ENCODE measurements at places on chromosomes 12 and 14.

GRCh38 chr12:118541071-118541470 is 164.7 kb downstream of the SUDS3 start:
- DNase-seq: no peak

DNA sequence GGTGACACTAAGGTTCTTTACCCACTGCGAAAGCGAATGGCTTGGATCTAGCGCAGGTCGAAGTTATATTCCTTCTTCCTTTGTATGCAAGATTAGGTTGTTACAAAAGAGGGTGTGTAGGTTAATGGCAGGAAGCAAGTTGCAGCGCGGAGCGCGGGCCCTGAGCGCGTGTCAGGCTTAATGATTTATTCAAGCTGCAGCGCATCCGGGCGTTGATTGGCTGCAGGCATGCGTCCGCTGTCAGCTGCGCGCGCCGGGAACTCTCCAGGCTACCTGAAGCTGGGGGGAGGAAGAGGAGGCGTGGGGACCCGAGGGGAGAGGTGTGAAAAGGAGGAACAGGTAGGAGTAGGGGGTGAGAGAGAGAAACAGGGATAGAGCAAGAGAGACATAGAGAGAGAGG is 7.4 kb downstream of the ASCL1 start:
- peak; percentile 12 for DNase-seq

DNA sequence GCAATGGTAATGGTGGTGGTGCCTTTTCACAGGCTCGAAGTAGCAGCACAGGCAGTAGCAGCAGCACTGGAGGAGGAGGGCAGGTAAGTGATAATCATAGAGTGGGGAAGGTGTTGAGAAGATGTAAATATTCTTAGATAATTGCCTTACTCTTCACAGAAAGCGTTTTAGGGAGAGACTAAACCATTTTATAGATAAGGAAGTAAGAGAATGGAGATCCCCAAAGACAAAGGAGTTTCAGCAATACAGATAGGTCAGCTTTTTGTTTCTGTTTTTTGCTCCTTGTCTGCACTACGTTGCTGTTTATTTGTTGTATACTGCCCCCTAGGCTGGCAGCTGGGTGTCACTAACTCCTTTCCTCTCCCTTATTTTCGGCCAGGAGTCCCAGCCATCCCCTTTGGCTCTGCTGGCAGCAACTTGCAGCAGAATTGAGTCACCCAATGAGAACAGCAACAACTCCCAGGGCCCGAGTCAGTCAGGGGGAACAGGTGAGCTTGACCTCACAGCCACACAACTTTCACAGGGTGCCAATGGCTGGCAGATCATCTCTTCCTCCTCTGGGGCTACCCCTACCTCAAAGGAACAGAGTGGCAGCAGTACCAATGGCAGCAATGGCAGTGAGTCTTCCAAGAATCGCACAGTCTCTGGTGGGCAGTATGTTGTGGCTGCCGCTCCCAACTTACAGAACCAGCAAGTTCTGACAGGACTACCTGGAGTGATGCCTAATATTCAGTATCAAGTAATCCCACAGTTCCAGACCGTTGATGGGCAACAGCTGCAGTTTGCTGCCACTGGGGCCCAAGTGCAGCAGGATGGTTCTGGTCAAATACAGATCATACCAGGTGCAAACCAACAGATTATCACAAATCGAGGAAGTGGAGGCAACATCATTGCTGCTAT is 2.0 kb downstream of the SP1 start:
- peak; percentile 71 for DNase-seq

- no peak for DNase-seq
These were observed 144.8 kb upstream of the NAV3 start for GRCh38 chr12:77685901-77686300.

GRCh38 chr14:99225436-99226203 is 46.4 kb downstream of the BCL11B start:
- no peak for DNase-seq

DNA sequence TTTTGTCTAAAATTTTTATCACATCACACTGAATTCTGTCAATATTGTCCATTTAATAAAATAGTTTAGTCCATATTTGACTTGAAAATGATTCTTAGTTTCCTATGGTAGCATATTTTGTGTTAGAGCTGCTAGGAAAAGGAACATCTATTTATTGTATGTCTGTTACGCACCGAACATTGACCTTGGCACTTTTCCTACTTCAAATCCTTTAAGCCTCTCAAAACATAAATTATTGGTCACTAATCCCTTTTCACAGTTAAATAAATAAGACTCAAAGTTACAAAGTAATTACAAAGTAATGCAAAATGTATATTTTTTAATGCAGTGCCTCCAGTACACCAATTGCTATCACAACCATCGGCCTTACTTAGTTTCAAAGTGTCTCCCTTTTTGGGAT is 28.5 kb downstream of the DCN start:
- DNase-seq: no peak

DNA sequence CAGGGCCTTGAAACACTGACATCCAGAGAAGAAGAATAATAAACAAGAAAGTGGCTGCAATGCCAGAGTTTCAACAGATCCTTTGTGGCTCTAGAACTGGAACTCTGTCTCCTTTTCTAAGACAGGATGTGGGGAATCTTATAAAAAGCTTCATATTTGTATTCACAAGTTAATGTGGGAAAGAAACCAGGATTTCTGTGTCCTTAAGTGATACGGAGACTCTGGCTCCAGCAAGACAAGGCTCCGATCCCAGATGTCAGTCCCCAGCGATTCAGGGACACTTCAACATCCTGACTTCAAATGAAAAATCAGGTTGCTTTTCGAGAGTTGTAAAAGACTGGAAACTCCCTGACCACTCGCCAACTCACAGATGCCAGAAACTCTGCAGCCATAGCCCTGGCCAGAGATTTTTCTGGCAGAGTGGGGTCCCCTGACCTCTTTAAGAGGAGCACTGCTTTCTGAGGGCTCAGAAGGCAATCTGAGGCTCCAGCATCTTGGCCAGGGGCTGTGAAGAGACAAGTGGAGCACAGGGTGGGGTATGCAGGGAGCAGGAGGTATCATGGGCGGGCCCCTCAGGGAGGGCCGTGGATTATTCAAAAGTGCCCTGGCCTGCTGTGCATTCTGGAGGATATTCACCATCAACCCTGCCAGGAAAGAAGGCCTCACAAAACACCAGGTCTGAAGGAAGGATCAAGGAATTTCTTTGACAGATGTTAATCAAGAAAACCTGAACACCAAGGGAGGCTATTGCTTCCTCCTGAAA is 53.3 kb downstream of the TMX1 start:
- peak; percentile 64 for DNase-seq

- DNase-seq: no peak
These were observed 36.4 kb upstream of the ATF1 start for GRCh38 chr12:50727466-50727865.

DNA sequence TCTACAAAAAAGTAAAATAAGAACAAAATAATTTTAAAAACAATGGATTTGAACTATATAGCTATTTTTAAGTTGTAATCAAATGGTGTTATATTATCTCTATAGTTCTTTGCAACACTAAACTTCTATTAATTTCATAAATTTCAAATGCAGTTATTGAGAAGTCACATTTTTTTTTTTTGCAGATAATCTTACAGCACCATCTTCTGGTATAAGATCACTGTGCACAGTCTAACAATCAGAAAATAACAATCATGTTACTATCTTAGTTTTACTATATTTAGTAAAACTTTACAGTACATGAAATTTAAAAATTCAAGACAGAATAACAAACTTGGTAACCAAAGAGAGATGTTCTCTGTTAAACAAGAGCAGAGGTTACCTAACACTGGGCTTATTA is 40.6 kb downstream of the GXYLT1 start:
- DNase-seq: no peak

GRCh38 chr12:49750027-49750995 is 9.0 kb downstream of the TMBIM6 start:
- DNase-seq: peak; percentile 17

- DNase-seq: no peak
These were observed 1.2 kb downstream of the HOXC10 start for GRCh38 chr12:53985994-53986685.

DNA sequence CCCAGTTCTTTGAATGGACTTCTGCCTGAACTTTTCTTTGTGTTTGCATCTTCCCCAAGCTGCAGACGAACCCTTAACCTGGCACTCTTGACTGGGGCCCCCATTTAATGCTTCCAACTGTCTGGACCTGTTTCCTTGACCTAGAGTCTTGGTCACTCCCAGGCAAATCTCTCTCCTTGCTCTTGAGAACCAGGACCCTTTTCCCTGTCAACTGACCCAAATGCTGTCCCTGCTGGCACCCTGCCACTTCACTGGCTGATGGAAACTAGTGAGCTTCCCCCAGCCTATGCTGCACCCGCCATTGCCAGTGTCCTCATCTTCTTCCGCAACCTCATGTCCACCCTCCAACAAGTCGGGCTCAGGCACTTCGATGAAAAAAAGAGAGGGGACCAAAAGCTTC is 79.5 kb downstream of the PRIMA1 start:
- DNase-seq: no peak

DNA sequence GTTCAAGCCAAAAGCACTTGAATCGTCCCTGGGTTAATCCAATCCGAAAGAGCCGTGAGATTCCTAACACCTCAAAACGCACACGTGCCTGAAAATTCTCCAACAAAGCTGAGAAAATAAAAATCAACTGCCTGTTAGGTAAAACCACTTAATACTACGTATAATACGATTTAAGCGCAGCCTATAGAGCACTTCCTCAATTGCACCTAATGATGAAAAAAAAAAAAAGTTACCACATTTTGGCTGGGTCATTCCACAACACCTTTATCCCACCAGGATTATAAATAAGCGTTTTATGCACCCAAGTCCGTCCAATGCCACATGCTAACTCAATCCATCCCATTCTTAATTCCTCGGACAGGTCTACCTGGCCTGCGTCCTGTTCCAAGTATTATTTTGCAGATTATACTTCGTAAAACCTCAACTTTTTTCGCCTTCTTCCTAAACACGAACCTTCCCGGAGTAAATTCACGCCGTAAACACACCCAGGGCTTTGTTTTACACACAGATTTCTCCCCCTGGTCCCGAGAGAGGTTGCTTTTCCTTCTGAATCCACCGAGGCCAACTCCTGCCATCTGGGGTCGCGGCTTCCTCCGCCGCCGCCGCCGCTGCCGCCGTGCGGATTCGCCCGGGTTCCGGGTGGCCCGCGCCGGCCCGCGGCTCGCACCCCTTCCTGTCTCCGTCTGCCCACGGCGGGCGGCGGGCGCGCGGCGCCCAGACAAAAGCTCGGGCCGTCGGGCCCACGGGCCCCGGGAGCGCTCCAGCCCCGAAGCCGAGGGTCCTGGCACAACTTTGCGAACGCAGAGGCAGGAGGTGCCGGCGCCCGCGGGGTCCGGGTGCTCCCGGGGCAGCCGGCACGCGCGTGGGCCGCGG is 66.2 kb downstream of the RNF34 start:
- DNase-seq: peak; percentile 65

DNA sequence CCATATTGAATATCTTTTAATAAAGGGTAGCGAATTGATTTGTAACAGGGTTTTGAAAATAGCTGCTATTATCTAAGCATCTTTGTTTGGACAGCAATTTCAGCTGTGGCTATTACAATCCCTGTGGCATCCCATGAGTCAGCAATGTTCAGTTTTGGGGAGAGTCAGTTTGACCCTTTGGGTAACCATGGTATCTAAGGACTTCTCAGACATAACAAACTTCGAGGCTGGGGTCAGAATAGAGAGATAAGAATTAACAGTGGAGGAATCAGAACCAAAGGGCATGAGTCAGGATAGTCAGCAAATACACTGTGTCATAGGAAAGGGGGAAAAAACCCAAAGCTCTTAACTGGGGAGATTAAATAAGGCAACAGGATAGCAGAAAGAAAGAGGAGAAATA is 11.7 kb upstream of the PTHLH start:
- DNase-seq: peak; percentile 72
